ENCODE measurements at places on chromosomes 5 and 9. TPM values are rescaled to one million over a fixed set of nuclear protein-coding genes. Genes with fewer than 3 reads are reported as not detected.

IL33 gene
- total RNA-seq: not detected

ZFP2 gene
- total RNA-seq: 0.33 TPM

GRCh38 chr5:129541648-129542251 lies 81.7 kb downstream of the ADAMTS19 start:
- DNase-seq: no peak

GRCh38 chr5:175652741-175653663 lies 4.9 kb upstream of the HRH2 start:
- no peak for DNase-seq

PPP2R2B gene
- total RNA-seq: 63.7 TPM

PARP8 gene
- 359 TPM for total RNA-seq

- no peak for DNase-seq
Measured at GRCh38 chr9:71183251-71183650, 61.8 kb upstream of the TRPM3 start.

EPB41L4B gene
- total RNA-seq: not detected

DNA sequence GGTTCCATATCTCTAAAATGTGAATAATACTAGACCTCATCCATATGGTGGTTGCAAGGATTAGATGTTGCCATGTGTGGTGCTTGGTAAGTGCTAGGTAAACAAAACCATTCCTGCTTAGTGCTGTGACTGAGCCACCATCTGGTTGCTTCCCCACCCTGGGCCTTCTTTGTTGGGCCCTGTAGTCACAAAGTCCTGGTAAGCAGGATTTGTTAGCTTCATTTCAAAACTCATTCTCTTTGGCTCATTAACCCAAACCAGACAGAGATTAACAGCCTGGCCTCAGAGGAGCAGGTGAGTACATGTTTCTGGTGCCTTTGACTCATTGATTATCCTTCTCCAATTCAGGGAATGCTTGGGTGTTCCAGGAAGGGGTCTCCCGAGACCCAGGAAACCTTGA lies 240.2 kb downstream of the ARHGAP26 start:
- no peak for DNase-seq

ADAMTSL2 gene
- total RNA-seq: not detected
